Right atrium auricular region (tissue), 2 donors: ENCODE measurements at places on chromosomes 7 and 10. TPM values are rescaled to one million over a fixed set of nuclear protein-coding genes. Genes with fewer than 3 reads are reported as not detected.

- no peak for DNase-seq
Measured at GRCh38 chr10:49076741-49077521, 38.4 kb downstream of the VSTM4 start.

DNA sequence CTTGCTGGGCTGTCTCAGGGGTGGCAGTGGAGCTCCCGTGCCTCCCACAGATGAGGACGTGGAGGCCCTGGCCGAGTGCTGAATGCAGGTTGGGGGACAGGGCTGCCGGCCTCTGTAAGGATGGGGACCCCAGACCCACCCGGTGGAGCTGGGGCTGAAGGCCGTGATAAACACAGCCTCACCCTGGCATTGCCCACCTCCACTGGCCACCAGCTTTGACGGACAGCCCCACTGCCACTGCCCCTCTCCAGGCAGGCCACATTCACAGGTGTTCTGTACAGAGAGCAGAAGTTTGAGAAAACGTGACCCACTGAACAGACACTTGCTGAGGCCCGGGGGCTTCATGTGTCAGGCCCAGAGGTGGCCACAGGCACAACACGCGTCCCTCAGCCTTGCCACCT, 126.2 kb downstream of the LHPP start:
- DNase-seq, result no peak

DNA sequence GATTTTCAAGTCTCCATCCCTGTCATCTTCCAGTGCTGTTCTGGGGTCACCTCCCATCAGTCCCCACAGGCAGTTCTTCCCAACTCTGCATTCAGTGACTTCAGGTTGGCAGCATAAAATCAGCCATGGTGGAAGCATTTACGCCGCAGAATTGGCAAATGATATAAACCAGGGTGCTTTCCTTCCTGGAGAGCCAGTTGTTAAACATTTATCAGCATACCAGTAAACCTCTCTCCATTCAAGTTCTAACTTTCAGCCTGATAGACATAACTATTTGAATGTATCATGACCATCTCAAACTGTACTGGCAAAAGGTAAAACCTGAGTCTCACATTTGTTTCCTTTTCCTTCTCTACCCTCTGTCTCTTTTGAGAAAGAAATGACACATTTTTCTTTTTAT, 69.7 kb upstream of the ITPRID1 start:
- no peak for DNase-seq

GRCh38 chr10:130509881-130510689, 373.9 kb downstream of the GLRX3 start:
- peak; percentile 34 for DNase-seq

ERVW-1 gene
- total RNA-seq, result not detected
